ENCODE measurements at places on chromosomes 16 and 17. TPM values are rescaled to one million over a fixed set of nuclear protein-coding genes. Genes with fewer than 3 reads are reported as not detected.

The CDK12 gene
- total RNA-seq: 86.6 TPM

DNA sequence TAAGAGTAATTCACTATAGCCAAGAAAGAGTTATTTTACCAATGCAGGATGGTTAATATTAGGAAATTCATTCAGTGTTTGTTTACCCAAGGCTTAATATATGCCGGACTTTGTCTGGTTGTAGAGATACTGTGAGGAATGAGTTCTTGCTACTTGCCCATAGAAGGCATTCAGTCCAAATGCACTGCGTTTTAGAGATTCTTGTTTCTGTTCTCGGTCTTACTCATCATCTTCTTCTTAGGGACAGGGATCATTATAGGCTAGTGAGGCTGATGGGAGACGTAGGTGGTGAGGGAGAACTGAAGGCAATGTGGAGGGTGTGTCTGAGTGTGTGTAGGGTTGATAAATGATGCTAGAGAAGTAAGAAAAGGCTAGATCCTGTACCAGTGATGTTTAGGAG is 90.7 kb downstream of the OR1D5 start:
- DNase-seq: no peak

- DNase-seq: no peak
These were observed 148.0 kb upstream of the TNRC6C start for GRCh38 chr17:77810536-77810935.

The LGALS9B gene
- total RNA-seq: not detected

The LGALS9 gene
- 3.0 TPM for total RNA-seq

The NUBP2 gene
- 61.9 TPM for total RNA-seq

DNA sequence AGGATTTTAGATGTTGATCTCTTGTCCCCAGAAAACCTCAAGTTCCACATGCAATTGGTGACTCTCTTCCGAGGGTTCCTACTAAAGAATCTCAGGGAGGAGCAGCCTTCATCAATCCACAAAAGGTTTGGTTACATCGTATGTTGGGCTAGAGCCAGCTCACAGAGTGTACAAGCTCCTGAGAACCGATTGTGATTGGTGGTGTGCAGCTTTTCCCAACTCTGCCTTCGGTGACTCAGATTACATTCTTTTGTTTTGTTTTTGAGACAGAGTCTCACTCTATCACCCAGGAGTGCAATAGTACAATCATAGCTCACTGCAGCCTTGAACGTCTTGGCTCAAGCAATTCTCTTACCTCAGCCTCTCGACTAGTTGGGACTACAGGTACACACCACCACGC is 172.4 kb downstream of the PMP22 start:
- DNase-seq: no peak

DNA sequence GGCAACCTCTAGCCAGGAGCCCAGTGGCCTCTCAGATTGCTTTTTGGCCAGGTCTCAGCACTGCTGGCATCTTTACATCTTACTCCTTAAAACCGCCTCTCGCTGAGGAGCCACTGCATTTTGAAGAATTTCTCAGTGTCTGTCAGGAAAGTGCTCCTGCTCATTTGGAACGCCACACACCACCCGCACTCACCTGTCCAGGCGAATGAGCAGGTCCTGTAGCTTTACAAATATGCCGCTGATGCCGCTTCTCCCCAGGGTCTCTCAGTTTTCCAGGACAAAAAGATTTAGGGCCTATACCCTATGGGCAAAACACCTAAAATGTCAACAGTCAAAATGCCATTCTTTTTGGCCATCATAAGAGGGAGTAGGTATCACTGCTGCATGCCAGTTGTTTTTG is 22.1 kb downstream of the CYB561 start:
- DNase-seq: no peak

The CHRNE gene
- not detected for total RNA-seq

The LLGL2 gene
- 165 TPM for total RNA-seq

Measured in Caco-2 (cell line).